NCI-H774 (cell line): ENCODE measurements at places on chromosomes 1 and 21.

DNA sequence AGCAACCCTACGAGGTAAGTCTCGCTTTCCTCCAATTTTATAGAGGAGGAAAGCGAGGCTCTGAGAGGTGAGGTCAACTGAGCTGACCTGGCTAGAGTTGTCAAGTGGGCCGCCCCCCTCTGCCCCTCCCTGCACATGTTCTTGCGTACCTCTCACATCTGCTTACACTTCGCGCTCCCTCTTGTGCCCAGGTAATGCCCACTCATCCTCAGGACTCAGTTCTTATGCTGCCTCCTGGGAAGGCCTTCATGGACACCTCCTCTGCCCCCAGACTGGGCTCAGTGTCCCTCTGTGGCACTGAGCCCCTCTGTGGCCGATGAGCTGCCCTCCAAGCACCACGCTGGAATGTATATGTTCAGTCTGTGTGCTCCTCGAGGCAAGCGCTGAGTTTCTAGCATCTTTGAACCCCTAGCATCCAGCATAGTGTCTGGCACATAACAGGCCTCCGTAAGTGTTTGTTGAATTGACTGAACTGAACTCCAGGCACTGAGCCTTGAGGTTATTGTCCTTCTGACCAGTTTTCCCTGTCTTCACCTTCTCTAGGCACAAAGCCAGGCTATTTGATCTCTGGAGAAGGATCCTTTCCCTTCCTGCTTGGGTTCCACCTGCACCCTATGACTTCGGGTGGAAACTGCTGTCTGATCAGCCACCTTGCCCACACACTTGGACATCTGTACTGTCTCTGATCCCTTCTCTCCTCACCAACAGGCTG is 13.5 kb downstream of the MOV10 start:
- no peak for DNase-seq

- DNase-seq: no peak
These were observed 172.6 kb downstream of the PTPRC start for GRCh38 chr1:198811449-198811848.

DNA sequence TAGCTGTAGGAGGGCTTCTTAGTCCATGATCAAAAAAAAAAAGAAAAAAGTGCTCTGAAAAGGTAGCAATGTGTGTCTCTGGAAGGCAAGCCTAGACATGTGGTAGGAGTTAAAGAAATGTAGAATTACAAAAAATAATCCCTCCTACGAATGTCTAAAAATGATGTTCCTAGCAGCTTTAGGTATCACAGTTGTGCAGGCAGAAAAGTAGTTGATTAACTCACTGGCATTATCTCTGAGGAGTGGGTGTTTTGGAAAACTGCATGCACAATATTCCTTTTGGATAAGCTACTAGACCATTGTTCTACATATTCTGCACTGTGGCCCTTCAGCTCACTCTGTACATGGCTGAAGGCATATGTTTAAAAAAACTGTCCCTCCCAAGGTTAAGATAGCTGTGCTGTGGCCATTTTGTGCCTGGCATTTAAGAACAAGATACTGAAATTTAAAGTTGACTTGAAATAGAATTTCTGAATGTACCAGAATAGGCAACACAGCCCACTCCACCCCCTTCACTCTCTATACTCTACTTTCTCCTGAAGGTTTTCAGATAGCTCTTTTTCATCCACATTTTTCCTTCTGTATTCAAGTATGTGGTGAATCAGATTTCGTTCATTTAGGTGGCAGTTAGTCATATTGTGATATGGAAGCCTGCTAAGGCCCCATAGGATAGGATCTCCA is 463.9 kb upstream of the LRRC7 start:
- DNase-seq: no peak

GRCh38 chr1:222654849-222655248 is 37.0 kb downstream of the MIA3 start:
- DNase-seq: no peak

DNA sequence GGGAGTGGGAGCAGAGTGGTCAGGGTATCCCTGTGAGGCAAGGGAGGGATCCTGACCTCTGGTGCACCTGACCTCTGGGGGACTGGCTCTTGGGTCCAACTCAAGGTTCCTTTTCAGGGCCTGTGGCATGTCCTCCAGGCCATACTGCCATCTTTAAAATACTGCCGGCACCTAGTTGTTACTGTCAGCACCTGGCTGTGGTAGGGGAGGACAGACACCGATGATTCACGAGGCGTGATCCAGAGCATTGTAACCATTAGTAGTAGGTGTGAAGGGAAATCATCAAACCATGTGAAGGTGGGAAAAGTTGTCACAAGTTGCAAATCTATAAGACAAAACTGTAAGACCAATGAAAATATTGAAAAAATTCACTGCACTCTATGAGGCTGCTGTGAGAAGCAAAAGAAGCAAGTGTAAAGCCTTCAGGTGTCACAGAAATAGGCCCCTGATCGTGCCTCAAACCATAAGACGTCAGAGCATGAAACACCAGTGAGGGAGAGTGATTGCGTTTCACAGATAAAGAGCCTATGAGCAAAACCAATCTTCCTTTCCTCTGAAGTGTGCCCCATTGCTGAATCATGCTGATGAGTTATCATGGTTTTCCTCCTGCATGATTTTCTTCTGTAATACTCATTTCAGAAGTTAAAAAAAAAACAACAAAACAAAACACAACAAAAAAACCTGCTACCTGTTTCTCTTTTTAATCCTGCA is 55.3 kb downstream of the CDC7 start:
- DNase-seq: no peak

DNA sequence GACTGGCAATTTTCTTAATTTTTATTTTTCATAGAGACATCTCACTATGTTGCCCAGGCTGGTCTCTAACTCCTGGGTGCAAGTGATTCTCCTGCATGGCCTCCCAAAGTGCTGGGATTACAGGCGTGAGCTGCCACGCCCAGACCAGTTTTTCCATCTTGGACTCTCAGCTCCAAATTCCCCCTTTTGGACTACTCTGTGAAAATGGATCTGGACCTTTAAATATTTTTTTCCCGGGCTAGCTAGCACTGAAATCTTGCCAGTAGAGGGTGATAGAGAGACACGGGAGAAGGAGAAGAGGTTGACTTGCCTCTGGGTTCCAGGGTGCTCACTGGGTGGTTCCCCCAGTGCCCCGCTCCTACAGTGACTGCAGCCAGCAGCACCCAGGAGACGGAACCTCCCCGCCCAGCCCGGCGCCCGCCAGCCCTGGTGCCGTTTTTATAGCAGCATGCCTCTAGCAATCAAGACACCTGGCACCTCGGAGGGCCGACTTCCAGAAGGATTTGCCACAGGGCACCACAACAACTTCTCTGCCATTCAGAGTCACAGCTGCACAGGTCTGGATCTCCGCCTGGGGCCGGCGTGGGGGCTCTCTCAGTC is 34.7 kb upstream of the SCCPDH start:
- peak; percentile 79 for DNase-seq

DNA sequence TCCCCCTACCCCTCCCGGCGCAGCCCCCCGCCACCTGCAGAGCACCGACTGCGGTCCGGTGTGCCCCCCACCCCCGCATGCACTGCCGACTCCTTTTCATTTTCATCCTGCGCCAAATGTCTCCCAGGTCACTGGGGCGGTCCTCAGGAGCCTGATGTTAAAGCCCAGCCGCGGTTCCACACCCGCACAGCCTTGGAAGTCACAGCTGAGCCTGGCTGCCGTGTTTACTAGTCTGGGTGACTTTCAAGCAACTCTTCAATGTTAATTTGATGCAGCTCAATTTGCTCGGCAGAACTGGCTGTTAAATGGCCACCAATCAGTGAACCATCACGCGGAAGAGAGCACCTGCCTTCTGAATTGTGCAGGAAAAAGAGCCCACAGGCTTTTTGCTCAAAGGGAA is 27.2 kb downstream of the THAP3 start:
- no peak for DNase-seq

- DNase-seq: peak; percentile 65
These were observed 361 bp downstream of the DDAH1 start for GRCh38 chr1:85464497-85465098.

DNA sequence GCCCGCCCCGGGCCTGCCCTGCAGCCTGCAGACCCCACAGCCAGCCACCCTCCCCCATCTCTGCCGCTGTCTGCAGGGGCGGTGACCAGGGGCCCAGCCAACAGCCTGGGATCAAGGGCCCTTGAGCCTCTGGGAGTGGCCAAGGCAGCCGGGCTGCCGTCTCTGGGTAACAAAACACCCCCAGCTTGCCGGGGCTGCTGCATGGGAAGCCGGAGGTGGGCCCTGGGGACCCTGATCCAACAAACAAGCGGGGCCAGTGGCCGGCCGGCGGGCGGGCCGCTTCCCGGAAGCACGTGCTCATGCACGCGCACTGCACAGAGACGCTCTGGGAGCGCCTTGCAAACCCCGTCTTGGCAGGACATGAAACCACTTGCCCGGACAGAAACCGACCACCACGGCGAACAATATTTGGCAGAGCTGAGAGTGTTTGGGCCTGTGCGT is 13.2 kb downstream of the MEGF6 start:
- no peak for DNase-seq

DNA sequence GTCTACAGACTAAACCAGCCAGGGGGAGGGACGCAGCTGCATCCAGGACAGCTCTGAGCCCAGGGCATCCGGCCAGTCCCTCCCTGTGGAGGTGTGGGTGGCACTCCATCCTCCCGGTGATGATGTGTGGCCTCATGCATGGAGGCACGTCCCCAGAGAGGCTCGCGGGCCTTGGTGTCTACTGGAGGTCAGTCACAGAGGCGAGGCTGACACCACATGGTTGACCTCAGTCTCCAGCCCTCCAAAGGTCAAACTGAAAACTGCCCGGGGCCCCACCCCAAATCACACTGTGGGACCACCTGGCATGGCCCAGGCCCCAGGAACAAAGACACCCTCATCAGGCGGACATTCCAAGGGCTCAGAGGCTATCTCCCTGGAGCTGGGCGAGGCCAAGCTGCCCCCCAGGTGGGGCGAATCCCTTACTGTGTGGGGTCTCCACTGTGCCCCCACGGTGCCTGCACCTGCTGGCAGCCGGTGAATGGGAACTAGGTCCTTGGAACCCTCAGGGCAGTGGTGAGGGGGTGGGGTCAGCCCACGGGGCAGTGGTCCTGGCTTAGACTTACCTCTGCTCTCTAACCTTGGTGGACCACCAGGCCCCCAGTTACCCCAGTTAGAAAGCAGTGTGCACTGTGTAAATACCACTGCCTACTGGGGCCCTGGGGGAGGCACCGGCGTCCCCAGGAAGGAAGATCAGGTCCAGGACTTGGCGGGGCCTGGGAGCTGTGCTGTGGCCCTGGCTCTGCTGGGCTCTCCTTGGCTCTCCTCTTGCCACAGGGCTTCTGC is 49.1 kb downstream of the TRPM2 start:
- DNase-seq: no peak

DNA sequence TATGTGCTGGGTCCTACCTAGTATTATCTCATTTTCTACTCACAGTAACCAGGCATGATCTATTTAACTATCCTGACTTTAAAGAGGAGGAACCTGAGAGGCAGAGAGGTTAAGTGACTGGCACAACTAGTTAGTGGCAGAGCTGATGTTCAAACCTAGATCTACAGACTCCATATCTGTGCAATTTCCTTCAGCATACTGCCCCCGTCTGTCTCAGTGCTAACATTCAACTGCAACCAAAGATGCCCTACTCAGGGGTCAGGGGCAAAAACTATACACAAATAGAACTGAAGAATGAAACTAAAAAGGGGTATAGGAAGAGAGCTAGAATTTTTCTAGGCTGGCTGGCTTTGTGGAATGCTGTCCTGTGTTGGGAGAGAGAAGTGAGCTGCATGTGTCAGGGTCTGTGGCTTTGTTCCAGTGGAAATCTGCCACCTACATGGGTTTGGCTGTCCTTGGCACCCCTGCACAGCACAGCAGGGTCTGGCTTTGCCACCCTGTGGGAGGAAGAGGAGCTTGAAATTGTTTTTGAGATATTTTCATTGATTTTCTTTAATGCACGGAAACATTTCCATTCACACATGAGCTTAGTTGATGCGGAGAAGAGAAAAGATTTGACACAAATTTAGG is 368.5 kb downstream of the RPS6KC1 start:
- DNase-seq: no peak
